ENCODE measurements at places on chromosomes 2 and 18.
A peak's percentile ranks its signal among the peaks of the same experiment; 100 is the strongest.

DNA sequence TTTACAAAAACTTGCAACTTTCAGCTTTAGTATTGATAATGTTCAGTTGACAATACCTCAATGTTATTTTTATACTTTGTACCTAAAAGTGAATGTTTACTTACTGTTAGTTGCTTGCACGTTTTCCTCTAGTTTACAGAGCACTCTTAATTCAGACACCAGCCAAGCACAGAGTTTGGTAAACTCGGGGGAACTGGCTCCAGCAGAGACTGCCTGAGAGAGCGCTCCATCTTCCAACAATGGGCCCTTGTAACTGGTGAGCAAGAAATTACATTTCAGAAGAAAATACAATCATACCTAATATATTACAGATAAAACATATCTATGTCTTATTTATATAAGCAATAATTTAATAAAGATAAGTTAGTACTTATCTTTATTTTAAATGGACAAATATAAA, 3.7 kb downstream of the FAM98A start:
- DNase-seq, result no peak

- DNase-seq, result no peak
Measured at GRCh38 chr2:136209561-136210454, 91.9 kb upstream of the CXCR4 start.

DNA sequence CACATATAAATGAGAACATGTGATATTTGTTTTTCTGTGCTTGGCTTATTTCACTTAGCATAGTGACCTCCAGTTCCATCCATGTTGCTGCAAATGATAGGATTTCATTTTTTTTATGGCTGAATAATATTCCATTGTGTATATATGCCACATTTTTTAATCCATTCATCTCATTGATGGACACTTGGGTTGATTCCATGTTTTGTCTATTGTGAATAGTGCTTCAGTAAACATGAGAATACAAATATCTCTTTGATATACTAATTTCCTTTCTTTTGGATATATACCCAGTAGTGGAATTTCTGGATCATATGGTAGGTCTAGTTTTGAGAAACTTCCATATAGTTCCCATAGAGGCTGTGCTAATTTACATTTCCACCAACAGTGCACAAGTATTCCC, 3.7 kb upstream of the NEMP2 start:
- DNase-seq, result no peak

DNA sequence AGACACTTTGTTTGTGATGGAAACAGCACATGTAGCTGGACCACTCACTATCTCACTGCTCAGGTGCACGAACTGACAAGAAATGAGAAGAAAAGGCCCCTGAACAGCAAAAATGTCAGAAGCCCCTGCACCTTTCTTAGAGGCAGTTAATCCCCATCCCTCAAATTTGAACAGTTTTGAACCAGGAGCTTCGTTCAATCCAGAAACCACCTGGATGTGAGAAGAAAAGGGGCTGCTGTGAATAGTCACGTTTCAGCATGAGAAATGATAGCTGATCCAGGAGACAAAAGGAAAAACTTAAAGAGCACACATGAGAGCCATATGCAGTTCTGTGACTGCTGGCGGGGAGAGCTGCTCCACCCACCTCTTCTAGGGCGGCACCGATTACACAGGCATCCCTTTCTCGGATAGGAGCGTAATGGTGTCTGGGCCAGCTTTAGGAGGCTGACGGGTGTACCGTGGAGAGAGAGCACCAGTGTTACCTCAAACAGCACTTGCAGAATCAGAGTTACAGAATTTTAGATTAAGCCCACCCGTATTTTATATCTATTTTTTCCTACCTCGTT, 117.0 kb upstream of the EML6 start:
- DNase-seq, result peak; percentile 47
